ENCODE measurements at places on chromosomes 1 and 21.

GRCh38 chr1:106603616-106604015 is 452.9 kb upstream of the PRMT6 start:
- DNase-seq: no peak

- no peak for DNase-seq
Measured at GRCh38 chr1:86997538-86997937, 83.1 kb downstream of the HS2ST1 start.

- DNase-seq: no peak
Measured at GRCh38 chr1:106613861-106614260, 442.6 kb upstream of the PRMT6 start.

DNA sequence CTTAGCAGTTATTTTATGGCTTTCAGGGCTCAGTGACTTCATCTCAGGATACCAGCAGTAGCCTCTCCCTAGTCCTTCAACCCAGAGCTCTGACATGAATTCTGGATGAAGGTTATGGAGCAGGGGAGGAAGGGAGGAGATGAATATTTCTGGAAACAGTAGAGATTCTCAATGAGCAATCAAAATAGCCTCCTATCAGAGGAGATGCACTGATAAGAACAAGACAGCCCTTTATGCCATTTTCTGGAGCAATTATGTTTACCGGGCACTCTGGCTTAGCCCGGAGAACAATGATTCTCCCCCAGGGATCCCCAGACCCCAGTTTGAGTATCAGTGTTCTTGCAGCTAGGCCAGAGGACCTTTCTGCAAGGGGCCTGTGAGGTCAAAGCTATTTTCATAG is 37.9 kb upstream of the EDARADD start:
- no peak for DNase-seq

- DNase-seq: no peak
Measured at GRCh38 chr1:178188306-178188705, 94.4 kb downstream of the RASAL2 start.

- DNase-seq: no peak
Measured at GRCh38 chr21:38112219-38112789, 144.5 kb upstream of the KCNJ15 start.

- no peak for DNase-seq
Measured at GRCh38 chr21:33203371-33203724, 26.4 kb upstream of the IFNAR2 start.

DNA sequence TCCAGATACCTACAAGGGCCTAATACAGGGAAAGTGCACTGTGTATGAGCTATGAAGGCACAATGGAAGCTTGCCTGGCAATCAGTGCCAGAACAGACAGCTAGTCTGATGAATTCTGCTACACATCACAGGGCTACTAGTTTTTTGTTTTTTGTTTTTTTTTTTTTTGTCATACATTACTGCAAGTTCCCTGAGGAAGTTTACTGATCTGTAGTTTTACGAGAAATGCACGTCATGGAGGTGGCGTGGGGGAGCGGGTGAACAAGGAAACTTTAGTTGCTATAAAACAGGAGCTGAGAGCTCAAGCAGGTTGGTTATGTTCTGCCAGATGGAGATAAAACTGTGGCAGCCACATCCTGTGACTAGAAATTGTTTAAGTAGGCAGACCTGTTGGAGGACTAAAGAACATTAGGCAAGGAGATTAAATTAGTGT is 17.7 kb downstream of the PTPRC start:
- no peak for DNase-seq

GRCh38 chr1:6962996-6963911 is 178.0 kb downstream of the CAMTA1 start:
- DNase-seq: peak; percentile 62

DNA sequence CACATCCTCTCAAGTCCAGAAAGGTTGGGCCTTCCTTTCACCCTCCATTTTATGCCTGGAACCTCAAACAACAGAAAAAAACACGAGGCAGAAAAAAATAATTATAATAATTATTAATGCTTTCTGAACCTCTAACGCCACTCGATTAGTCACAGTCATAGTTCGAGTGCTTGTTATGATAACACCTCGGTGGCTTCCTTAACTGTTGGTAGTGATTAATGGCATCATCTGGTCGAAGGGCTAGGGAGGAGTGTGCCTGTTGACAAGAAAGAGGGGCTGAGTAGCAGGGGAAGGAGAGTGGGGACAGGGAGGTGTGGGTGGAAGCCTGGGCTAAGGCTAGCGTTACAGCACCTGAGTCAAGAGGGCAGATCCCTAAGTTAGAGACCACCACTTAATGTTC is 21.3 kb upstream of the IL10 start:
- no peak for DNase-seq

GRCh38 chr1:39992888-39993287 is 37.9 kb downstream of the MFSD2A start:
- no peak for DNase-seq

DNA sequence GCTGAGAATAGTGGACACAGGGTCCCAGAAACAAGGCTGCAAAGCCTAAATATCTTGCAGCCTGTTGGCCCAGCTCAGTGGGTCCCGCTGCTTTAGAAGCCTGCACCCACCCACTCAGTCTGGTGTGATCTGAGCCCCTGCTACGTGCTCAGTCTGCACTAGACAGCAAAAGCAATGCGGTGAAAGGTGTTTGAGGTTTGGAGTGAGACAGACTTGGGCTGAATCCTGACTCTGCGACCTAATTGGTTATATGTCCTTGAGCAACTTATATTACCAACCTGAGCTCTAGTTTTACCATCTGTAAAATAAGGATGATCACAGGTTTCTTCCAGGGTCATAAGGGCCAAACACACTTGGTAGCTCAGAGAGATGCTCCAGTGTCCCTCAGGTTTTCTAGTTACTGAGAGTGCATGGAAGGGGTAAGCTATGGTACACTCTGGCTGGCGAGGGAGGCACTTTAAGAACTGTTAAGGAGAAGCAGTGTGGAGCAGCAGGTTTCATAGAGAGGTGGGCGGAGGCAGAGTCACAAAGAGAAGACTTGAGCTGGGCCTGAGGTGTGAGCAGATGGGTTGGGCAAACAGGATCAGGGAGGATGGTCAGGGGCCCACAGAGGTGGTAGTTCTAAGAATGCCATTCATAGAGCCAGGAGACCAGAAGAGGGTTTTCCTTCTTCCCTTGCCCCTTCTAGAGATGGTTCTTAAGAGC is 10.1 kb downstream of the TMEM200B start:
- DNase-seq: no peak

DNA sequence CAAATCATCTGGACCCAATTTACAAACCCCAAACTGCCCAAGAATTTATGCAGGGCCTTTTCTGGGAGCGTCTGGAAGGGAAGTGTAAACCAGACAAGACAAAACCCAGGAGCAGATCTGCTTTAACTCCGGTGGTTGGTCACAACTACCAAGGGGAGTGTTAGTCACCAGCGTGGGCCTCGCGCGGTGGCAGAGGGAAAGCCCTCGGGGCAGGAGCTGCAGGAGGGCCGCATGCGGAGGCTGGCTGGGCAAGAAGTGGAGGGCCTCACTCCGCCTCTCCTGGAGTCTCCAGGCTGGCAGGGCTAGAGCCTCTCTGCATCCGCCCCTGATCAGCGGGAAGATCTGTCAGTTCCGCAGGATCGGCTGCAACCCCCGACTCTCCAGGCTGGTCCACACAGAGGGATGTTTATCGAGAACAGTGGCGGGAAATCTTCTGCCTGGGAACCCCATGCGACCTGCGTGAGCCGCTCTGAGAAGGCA is 2.0 kb downstream of the COL24A1 start:
- no peak for DNase-seq

- no peak for DNase-seq
Measured at GRCh38 chr1:50454911-50455310, 31.7 kb upstream of the DMRTA2 start.

- no peak for DNase-seq
Measured at GRCh38 chr21:46039891-46040660, 57.8 kb upstream of the COL6A2 start.

All from RWPE1 (cell line).